ENCODE measurements at places on chromosomes 16 and 17.

GRCh38 chr16:84995663-84996062, 15.7 kb downstream of the ZDHHC7 start:
- DNase-seq, result no peak
- peak overlapping the region; percentile 5 for H3K4me3 ChIP-seq
- peaks cover 23% of the 10 kb centered on the region for H3K36me3 ChIP-seq
- H3K27ac ChIP-seq, result peak overlapping the region; percentile 94
- no peaks in the 10 kb centered on the region for H3K27me3 ChIP-seq
- peaks cover 73% of the 10 kb centered on the region for H3K4me1 ChIP-seq

- H3K27ac ChIP-seq, result no peak overlapping the region
- H3K27me3 ChIP-seq, result no peaks in the 10 kb centered on the region
- DNase-seq, result no peak
- no peaks in the 10 kb centered on the region for H3K4me1 ChIP-seq
- no peaks in the 10 kb centered on the region for H3K36me3 ChIP-seq
- no peak overlapping the region for H3K4me3 ChIP-seq
Measured at GRCh38 chr16:88521674-88522073, 48.5 kb upstream of the ZC3H18 start.

GRCh38 chr17:10857976-10858375, 20.1 kb upstream of the PIRT start:
- no peak overlapping the region for H3K4me3 ChIP-seq
- H3K4me1 ChIP-seq, result no peaks in the 10 kb centered on the region
- no peak overlapping the region for H3K27ac ChIP-seq

- no peak overlapping the region for H3K4me3 ChIP-seq
- peaks cover 56% of the 10 kb centered on the region for H3K27me3 ChIP-seq
- H3K36me3 ChIP-seq, result no peaks in the 10 kb centered on the region
- no peak for DNase-seq
- no peaks in the 10 kb centered on the region for H3K4me1 ChIP-seq
Measured at GRCh38 chr17:57751348-57751971, 6.4 kb upstream of the CCDC182 start.

GRCh38 chr17:4583206-4583605, 1.1 kb upstream of the SMTNL2 start:
- peaks cover 54% of the 10 kb centered on the region for H3K27me3 ChIP-seq
- no peaks in the 10 kb centered on the region for H3K36me3 ChIP-seq
- no peak overlapping the region for H3K4me3 ChIP-seq

GRCh38 chr16:35450648-35451047, 1991.2 kb downstream of the TP53TG3F start:
- no peak overlapping the region for H3K27ac ChIP-seq
- H3K4me3 ChIP-seq, result no peak overlapping the region
- no peaks in the 10 kb centered on the region for H3K27me3 ChIP-seq

- H3K27ac ChIP-seq, result no peak overlapping the region
- DNase-seq, result no peak
- no peak overlapping the region for H3K4me3 ChIP-seq
Measured at GRCh38 chr16:70653406-70653805, 7.0 kb downstream of the IL34 start.

DNA sequence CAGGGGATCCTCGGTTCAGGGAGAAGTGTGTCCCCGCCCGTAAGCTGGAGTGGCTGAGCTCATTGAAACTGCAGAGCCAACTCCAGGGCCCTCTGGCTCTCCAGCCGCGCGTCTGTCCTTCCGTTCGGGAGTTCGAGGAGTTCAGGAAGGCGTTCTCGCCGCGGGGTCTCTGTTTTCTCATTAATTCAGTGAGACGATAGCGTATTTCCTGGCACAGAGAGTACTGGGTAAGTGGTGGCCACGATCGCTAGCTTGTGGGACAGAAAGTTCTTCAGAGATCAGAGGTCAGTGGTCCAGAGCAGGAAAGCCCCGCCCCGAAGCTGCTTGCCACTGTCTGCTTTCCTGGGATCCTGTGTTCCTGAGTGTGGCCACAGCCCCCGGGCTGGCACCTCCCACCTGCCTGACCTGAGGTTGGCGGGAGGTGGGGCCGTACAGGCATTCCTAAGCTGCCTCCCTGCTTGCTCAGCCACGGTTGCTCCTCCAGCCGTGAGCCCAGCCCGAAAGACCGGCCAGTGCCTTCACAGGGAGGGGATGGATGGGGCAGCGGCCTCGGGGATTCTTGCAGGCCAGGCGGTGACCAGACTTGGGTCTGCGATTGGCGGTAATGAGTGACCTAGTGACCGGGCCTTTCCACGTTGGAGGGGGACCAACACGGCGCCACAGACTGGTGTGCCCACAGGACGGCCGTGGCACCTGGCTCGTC, 8.9 kb downstream of the BAIAP2 start:
- H3K36me3 ChIP-seq, result no peaks in the 10 kb centered on the region
- H3K4me3 ChIP-seq, result peak overlapping the region; percentile 29
- H3K4me1 ChIP-seq, result peaks cover 73% of the 10 kb centered on the region
- H3K27me3 ChIP-seq, result no peaks in the 10 kb centered on the region

GRCh38 chr17:27546624-27547300, 84.2 kb upstream of the LGALS9 start:
- no peak for DNase-seq
- H3K4me1 ChIP-seq, result peaks cover 24% of the 10 kb centered on the region
- no peak overlapping the region for H3K27ac ChIP-seq
- no peaks in the 10 kb centered on the region for H3K27me3 ChIP-seq
- no peak overlapping the region for H3K4me3 ChIP-seq

DNA sequence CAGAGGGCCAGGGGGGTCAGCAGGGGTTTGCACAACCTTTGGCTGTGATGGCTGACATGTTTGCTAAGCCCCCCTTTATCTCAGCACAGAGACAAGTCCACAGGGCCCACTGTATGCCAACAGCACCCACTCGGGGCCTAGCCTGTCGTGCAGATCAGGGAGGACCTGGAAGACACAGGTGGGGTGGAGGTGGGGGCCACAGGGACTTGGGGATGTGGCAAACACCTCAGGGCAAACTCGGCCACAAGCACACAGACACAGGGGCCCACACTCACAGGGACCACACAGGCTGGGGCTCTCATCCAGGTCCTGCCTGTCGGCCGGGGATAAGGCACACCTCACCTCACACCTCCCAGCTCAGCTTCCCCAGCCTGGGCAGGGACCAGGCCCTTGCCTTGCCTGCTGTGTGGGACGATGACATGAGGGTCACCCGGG, 87.9 kb downstream of the C16orf78 start:
- H3K27me3 ChIP-seq, result peaks cover 76% of the 10 kb centered on the region
- no peak overlapping the region for H3K27ac ChIP-seq
- no peaks in the 10 kb centered on the region for H3K4me1 ChIP-seq
- no peaks in the 10 kb centered on the region for H3K36me3 ChIP-seq
- no peak overlapping the region for H3K4me3 ChIP-seq
- no peak for DNase-seq

DNA sequence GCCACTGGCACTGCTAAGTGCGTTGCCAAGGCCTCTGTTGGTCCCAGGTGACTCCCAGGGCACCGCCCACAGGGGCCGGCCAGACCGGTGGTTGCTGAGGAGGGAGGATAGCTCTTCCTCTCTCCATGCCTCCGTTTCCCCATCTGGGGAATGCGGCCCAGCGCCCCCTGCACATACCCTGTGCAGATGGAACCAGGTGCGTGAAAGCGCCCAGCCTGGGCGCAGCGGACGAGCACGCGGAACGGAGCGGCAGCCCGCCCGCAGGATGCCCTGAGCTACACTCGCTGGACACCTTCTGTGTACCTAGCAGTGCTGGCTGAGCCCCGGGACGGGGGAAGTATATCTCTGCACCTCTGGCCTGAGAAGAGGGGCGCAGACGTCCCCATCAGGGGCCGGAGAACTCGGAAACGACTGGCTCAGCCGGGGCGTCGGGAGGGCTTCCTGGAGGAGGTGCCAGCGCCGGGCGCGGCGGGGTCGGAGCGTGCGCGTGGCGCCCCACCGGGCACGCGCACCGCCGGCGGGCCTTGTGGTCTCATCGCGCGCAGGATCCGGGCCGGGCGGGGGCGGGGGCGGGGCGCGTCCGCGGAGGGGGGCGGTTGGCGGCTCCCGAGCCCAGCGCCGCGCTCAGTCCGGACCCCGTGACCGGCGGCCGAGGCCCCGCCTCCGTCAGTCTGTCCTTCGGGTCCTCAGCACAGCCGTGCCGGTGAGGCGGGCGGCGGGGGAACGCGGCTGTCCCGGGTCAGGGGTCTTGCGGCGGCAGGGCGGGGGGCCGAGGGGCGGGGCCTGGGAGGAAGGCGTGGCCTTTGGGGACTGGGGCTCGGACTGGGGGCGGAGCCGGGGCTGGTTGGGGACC, at the start of the genes CCDC78 and HAGHL:
TSS of gene CCDC78 (minus strand) at position 6 of the 853 bp plus-strand sequence. CDS start 76 bp downstream, outside the sequence.
TSS of gene HAGHL (plus strand) at position 669 of the 853 bp plus-strand sequence. CDS start 404 bp downstream, outside the sequence.
- H3K36me3 ChIP-seq, result no peaks in the 10 kb centered on the region
- peak; percentile 36 for DNase-seq
- no peak within 1 kb of the TSS for H3K27ac ChIP-seq
- H3K4me1 ChIP-seq, result peaks cover 5% of the 10 kb centered on the region

GRCh38 chr16:5965321-5965720, 867.7 kb upstream of the EEF2KMT start:
- H3K4me1 ChIP-seq, result no peaks in the 10 kb centered on the region
- no peaks in the 10 kb centered on the region for H3K36me3 ChIP-seq

DNA sequence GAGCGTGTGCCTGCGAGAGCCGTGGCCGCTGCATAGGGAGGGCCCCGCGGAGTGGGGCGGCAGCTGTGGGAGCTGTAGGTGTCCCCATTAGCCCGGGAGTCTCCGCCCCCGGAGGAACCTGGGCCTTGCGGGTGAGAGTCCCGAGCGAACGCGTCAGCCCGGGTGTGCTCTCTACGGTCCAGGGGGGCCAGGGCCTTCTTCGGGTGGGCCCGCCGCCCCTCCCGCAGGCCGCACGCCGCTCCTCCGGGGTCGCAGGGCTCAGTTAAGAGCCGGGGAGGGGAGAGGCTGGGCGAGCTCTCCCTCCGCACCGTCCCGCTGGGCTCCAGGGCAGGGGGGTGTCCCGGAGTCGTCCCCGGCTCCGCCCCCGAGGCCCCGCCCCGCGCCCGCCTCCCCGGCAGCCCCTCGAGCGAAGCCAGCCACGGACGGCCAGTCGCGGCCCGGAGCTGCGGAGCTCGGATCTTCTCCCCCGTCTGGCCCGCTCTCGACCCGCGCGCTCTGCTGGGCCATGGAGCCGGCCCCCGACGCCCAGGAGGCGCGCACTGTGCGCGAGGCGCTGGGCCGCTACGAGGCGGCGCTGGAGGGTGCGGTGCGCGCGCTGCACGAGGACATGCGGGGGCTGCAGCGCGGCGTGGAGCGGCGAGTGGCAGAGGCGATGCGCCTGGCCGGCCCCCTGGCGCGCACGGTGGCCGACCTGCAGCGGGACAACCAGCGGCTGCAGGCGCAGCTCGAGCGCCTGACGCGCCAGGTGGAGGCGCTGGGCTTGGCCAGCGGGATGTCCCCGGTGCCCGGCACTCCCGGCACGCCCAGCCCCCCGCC, at the start of gene SMTNL2:
TSS of gene SMTNL2 (plus strand) at position 429 of the 816 bp plus-strand sequence. CDS start at position 506, 77 bp downstream.
- H3K4me1 ChIP-seq, result no peaks in the 10 kb centered on the region
- no peak within 1 kb of the TSS for H3K4me3 ChIP-seq

DNA sequence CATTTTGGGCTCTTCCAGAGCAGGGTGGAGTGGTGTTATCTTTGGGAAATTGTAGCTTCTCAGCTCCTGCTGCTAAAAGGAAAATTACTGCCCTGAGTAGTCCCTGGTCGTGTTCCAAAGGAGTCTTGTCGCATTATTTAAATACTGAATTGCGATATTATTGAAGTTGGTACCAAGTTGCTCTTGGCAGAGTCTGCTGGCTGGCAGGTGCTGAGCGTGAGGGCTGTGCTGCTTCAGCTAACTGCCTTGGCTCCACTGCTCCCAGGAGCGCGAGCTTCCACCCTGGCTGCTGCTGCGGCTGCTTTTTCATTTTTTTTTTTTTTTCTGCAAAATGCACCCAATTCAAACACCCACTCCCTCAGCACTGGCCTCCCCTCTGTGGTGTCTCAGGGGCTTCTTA, 289.8 kb downstream of the MAF start:
- DNase-seq, result no peak
- H3K4me3 ChIP-seq, result no peak overlapping the region

GRCh38 chr17:44354582-44355561, 8.8 kb downstream of the FAM171A2 start:
- DNase-seq, result no peak
- no peaks in the 10 kb centered on the region for H3K4me1 ChIP-seq
- no peak overlapping the region for H3K27ac ChIP-seq
- H3K4me3 ChIP-seq, result no peak overlapping the region
- no peaks in the 10 kb centered on the region for H3K36me3 ChIP-seq
- H3K27me3 ChIP-seq, result no peaks in the 10 kb centered on the region

DNA sequence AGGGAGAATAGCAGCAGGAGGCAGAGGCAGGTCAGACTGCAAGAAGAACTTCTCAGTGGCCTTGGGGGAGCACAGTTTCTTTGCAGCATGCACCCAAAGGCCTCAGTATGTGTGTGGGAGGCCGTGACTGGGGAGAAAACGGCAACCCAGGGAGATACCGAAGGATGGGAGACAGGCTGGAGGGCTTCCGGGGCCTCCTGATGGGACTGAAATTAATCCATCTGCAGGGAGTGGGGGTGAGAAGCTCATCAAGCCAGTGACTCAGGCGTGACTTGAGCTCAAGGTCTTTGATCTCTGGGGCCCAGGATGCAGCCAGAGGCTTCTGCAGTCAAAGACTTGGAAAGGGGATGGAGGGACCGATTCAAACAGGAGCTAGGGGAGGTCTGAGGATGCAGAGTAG, 5.1 kb upstream of the C17orf113 start:
- H3K4me1 ChIP-seq, result 0 out of 2 replicates have a peak, but pooled peaks cover 3% of the 10 kb centered on the region
- H3K27ac ChIP-seq, result no peak overlapping the region
- no peak overlapping the region for H3K4me3 ChIP-seq
- H3K27me3 ChIP-seq, result peaks cover 27% of the 10 kb centered on the region

GRCh38 chr17:57902800-57903759, 52.1 kb downstream of the CUEDC1 start:
- peak; percentile 99 for DNase-seq
- H3K27me3 ChIP-seq, result no peaks in the 10 kb centered on the region
- H3K27ac ChIP-seq, result peak overlapping the region; percentile 69
- H3K36me3 ChIP-seq, result no peaks in the 10 kb centered on the region
- H3K4me1 ChIP-seq, result peaks cover 65% of the 10 kb centered on the region
